ENCODE measurements at places on chromosomes 5 and 9.

DNA sequence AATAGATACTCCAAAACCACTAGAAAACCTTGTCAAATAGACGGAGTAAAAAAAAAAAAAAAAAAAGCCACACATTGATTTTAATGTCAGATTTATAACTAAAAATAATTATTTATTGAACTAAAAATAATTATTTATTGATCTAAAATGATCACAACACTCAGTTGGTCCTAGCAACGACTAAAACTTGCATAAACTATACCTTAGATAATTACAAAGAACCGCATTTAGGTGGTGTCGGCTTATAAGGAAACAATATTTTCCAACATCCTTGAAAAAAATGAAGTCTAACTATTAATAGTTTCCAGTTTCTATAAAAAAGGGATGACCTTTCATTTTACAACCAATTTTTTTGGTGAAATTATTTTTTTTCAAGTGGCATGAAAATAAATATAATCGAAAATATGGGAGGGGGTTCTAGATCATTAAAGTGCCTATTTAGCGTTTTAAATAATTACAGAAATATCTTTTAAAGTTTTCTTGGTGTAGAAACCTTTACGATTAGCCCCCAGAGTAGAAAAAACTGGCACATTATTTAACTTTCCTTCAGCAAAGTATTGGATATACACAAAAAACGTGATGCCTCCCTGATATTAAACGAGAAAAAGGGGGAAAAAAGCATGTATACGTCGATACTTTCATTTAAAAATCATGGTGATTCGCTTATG lies 3.7 kb downstream of the ARRDC3 start:
- DNase-seq = no peak

- no peak for DNase-seq
These were observed 39.9 kb downstream of the ARHGAP26 start for GRCh38 chr5:142810081-142810480.

GRCh38 chr9:99593610-99594009 lies 228.1 kb upstream of the NR4A3 start:
- DNase-seq = no peak

DNA sequence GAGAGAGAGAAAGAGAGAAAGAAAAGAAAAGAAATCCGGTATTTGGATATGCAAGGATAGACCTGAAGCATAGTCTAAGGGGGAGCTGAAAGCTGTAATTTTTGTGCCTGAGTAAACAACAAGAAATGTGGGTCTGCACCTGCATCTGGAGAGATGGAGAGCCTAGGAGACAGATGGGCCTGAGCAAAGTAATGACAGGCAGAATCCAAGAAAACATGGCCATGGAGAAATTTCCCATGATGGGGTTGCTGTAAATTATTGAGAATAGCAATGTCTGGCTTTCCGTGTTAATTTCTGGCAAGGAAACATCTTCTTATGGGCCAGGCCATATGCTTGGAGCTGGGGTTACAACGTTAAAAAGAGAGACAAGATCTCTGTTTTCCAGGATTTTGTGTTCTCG lies 40.2 kb downstream of the YIPF5 start:
- DNase-seq = no peak

- DNase-seq = no peak
These were observed 9.2 kb upstream of the IL12B start for GRCh38 chr5:159339460-159339859.

All from astrocyte of the cerebellum (primary cell).